Stimulated activated CD4-positive, alpha-beta T cell treated with anti-CD3 and anti-CD28 coated beads, Interleukin-12 subunit alpha, Interleukin-12 subunit beta, amount 100 ng/mL, for 24 hours (primary cell): ENCODE measurements at places on chromosomes 7 and 10.

GRCh38 chr10:9545073-9545472 lies 1472.6 kb upstream of the CELF2 start:
- DNase-seq = no peak

DNA sequence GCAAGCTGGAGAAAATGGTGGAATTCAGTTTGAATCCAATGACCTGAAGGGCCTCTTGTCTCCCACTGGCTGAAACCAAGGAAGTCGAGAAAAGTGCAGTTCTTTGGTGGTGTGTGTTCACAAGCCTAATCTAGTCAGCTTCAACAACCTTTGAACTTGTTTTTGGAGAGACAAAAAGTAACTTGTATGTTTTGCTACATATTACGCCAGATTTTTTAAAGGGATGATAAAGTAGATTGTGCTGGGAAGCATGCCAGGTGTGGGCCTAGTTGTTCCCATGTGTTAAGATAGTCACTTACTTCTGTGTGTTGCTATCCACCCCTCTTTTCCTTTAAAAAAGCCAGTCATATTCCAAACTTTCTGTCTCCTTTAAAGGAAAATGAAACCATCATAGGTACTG lies 79.7 kb upstream of the FAM3C start:
- no peak for DNase-seq

DNA sequence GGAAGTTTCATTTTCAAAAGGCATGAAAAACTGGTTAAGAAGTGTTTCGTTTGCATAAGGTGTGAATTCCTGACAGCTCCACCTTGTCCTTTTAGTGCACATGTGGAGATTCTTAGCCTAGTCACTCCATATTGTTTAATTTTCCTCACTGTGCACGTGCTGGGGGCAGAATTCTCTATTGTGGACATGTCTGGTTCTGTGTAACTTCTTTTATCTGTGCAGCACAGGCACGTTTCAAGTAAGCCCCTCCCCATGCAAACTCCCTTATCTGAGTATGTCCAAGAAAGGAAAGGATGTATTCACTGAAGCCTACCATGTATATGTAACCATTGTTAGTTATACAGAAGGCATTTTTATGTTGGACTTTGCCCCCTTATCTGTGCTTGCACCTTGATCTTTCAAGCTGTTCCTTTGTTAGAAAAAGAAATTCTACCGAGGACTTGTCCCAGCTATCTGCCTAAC lies 1346.3 kb downstream of the REEP3 start:
- DNase-seq = no peak

- no peak for DNase-seq
Observed at GRCh38 chr10:43230909-43231522, 35.8 kb downstream of the RASGEF1A start.

DNA sequence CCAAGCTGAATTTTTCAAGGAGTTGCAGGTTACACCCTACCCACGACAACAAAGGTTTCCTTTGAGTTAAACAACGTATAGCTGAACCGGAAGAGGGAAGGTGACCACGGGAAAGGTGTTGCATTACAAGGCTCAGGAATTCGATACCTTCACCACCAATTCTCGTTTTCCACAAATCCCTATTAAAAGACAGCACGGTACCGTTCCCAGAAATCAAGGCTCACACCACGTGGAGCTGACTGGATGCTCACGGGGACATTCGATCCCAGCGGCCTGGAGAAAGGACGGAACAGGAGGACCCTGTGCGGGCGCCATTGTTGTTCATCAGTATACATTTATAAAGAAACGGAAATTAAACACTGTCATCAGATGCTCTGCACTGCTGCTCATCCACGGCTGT lies 56.4 kb downstream of the CTBP2 start:
- no peak for DNase-seq

DNA sequence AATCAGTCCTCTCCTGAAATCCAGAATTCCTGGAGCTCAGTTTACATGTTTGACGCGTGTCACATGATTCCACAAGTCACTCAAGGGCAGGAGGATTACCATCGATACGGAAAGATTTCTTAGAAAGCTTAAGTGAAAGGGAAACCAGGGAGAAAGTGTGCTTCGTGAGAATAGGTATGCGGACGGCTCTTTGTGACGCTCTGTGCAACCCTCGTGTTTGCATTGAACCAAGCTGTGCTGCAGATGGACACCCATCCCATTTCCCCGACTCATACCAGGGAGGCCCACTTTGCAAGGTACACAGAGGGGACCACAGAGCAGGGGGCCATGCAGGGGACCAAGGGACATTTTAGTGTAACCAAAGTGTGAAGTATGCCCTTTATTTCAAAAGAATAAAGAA lies 43.2 kb downstream of the IKZF1 start:
- no peak for DNase-seq

- DNase-seq = no peak
Observed at GRCh38 chr10:102312683-102313082, 67.4 kb downstream of the GBF1 start.
